ENCODE measurements at places on chromosomes 5 and 9.
A peak's percentile ranks its signal among the peaks of the same experiment; 100 is the strongest.

DNA sequence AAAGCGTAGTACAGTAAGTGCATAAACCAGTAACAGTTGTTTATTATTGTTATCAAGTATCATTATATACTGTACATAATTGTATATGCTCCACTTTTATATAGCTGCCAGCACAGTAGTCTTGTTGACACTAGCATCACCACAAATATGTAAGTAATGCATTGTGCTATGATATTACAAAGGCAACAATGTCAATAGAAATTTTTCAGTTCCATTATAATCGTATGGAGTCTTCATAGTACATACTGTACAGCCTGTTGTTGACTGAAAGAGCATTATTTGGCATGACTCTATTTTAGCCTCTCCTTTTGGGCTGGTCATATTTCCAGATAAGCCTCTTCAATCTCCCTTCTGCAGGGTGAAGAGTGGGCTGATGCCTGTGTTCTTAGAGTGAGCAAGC, 40.4 kb downstream of the CFAP95 start:
- no peak for DNase-seq

DNA sequence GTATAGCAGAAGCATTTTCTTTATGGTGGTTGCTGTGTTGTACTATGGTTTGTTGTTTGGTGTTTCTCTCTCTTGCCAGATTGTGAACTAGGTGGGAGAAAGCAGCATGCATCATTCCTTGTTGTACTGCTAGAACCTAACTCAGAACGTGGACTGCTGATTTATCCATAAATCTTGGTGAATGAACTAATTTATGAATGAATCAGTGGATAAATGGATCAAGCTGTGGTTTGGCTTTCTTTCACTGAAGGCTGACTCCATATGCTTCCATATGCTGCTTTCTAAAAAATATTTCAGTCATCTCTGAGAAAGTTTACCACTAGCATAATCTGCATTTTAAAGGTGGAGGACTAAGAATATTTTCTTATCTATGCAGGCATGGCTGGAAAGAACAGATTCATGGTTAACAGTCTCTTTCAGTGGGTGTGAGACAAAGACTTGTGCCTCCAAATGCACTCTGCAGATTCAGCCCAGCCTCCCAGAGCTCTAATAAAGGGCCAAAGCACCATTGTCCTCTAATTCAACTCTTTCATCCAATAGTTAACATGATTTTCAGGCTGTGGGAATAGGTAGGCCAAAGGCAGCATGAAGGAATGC, 237.7 kb downstream of the SH3GL2 start:
- DNase-seq: no peak

- DNase-seq: no peak
These were observed 4.9 kb upstream of the MAPK9 start for GRCh38 chr5:180296771-180297170.

- DNase-seq: peak; percentile 71
These were observed 1.4 kb upstream of the LARP1 start for GRCh38 chr5:154753792-154754191.

DNA sequence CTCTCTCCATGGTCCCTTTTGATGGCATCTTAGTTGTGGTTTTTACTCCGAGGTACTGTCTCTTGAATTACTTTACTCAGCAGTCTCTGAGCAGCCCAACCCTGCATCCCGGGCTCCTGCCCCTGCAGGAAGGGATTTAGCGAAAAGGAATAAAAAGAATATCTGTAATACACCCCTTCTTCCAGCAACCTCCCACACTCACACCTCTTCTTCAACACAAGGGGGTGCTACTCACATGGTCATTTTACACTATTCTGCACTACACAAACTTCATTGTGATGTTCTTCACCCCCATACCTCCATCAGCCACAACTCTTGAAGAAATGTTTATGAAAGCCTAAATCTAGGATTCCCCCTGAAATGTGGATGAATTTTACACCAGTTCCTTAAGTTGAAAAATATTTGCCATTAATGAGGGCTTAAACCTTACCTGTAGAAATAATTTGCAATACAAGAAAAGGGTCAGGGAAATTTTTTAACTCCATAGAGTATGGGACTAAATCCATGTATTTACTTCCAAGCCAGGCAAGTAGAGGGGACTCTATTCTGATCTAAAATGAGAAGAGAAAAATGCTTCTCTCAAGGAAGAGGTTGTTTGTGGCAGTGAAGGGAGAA, 26.0 kb downstream of the TPD52L3 start:
- no peak for DNase-seq

- no peak for DNase-seq
These were observed 149.8 kb downstream of the ENTREP1 start for GRCh38 chr9:69474821-69475220.

DNA sequence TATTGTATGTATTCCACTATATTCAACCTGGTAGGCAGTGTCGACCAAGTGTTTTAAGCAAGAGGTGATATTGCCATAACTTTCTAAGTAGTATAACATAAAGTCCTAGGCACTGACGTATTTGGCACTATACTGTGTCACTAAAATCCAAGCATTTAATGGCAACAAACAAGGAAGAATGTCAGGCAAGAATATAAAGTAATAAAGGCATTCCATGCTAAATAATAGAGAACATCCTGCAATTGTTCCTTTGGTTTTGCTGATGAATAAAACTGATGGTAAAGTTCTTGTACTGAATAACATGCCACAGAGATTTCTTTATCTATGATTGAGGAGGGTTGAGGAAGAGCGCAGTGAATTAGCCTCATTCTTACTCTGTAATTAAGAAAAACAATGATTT, 256.9 kb downstream of the HINT1 start:
- no peak for DNase-seq

DNA sequence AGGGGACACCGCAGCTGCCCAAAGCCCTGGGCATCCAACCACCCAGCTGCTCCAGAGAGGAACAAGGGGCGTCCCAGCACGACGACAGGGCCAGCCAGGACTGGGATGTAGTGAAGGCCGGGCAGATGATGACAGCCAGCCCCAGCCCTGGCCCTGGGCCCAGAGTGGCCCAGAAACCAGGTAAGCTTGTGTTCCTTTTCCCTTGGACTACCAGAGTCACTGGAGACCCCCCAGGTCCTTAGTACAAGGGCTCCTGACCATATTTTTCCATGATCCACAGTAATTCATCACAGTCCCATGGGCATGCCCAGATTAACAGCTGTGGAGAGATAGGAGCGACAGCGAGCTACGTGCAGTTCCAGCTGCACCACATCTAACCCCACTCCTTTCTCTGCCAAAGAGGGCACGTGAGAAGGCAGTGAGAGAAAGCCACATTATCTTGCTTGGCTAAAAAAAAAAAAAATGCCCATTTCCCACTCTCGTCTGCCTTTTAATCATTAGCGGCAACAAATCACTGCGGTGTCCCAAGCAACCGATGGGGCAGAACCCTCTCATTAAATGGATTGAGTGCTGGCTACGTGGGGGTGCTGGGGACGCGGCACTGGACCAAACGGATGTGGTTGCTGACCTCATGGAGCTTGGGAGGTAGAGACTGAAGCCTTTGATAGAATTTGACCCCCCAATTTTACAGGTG, 21.7 kb upstream of the SYNPO start:
- DNase-seq: no peak

GRCh38 chr9:127714951-127715469, 453 bp downstream of the PTRH1 start:
- no peak for DNase-seq

GRCh38 chr5:87121304-87122150, 146.2 kb upstream of the RASA1 start:
- DNase-seq: no peak

All from prostate gland (tissue), 2 donors.